Metanephros (tissue), 2 donors: ENCODE measurements at places on chromosomes 3 and 15. TPM values are rescaled to one million over a fixed set of nuclear protein-coding genes. Genes with fewer than 3 reads are reported as not detected.

The PLCL2 gene
- 37.5 TPM for total RNA-seq

The GP9 gene
- 3.8 TPM for total RNA-seq

The POC1A gene
- total RNA-seq: 7.1 TPM

The GRIP2 gene
- total RNA-seq: 5.4 TPM

The NCEH1 gene
- 4.8 TPM for total RNA-seq

The WDR49 gene
- 3.7 TPM for total RNA-seq

The FOXP1 gene
- total RNA-seq: 84.0 TPM

The NPAP1 gene
- total RNA-seq: 0.82 TPM

The GPX1 gene
- 118 TPM for total RNA-seq

The ZNF660 gene
- total RNA-seq: 8.2 TPM

The UBAP1L gene
- 5.6 TPM for total RNA-seq

The TUBGCP4 gene
- 17.3 TPM for total RNA-seq

The ISLR2 gene
- total RNA-seq: 2.2 TPM

The FOXB1 gene
- total RNA-seq: not detected

The PDHB gene
- total RNA-seq: 62.1 TPM

The CCDC39 gene
- total RNA-seq: not detected

The GOLGA8J gene
- total RNA-seq: 0.12 TPM

The ZNF80 gene
- 0.06 TPM for total RNA-seq

The CHRFAM7A gene
- total RNA-seq: 5.0 TPM

The SLC51B gene
- total RNA-seq: 1.5 TPM

The C3orf20 gene
- total RNA-seq: 0.18 TPM

The WNT7A gene
- not detected for total RNA-seq

The ACSBG1 gene
- total RNA-seq: 1.4 TPM

The CPLX3 gene
- not detected for total RNA-seq

The KAT2B gene
- 17.3 TPM for total RNA-seq

The RAB6B gene
- total RNA-seq: 5.3 TPM

The DUOX1 gene
- 1.8 TPM for total RNA-seq

The IL5RA gene
- 0.88 TPM for total RNA-seq

The ATP8B4 gene
- 16.1 TPM for total RNA-seq

The CLCN2 gene
- total RNA-seq: 13.4 TPM

The MAP2K5 gene
- 16.8 TPM for total RNA-seq

The FANCD2OS gene
- not detected for total RNA-seq

The ULK3 gene
- 23.4 TPM for total RNA-seq

The SMAD6 gene
- total RNA-seq: 52.7 TPM

The BLM gene
- 6.5 TPM for total RNA-seq

The PLCD1 gene
- total RNA-seq: 33.8 TPM

The APOD gene
- 9.4 TPM for total RNA-seq

The AP4E1 gene
- 11.7 TPM for total RNA-seq

The CFAP100 gene
- total RNA-seq: 0.93 TPM

The FAM3D gene
- total RNA-seq: 0.82 TPM

The LCTL gene
- total RNA-seq: not detected

The UBXN7 gene
- total RNA-seq: 35.0 TPM

The EFHB gene
- total RNA-seq: 1.5 TPM

The LTF gene
- total RNA-seq: 24.8 TPM

The RASGRP1 gene
- total RNA-seq: 12.7 TPM

The TGM5 gene
- not detected for total RNA-seq

The SPATA12 gene
- total RNA-seq: not detected

The SEMA3B gene
- total RNA-seq: 70.1 TPM

The SEMA5B gene
- total RNA-seq: 21.7 TPM

The ABTB1 gene
- total RNA-seq: 30.7 TPM

The IGDCC3 gene
- total RNA-seq: 4.1 TPM

The HIGD2B gene
- not detected for total RNA-seq
